Sciatic nerve (tissue), 2 donors: ENCODE measurements at places on chromosomes 12 and 14. TPM values are rescaled to one million over a fixed set of nuclear protein-coding genes. Genes with fewer than 3 reads are reported as not detected.

C14orf180 gene
- 4.7 TPM for total RNA-seq

PRKD1 gene
- total RNA-seq: 34.0 TPM

AKAP5 gene
- total RNA-seq: 0.36 TPM

IFI27 gene
- total RNA-seq: 219 TPM

KRT75 gene
- total RNA-seq: not detected

BCAT1 gene
- 15.2 TPM for total RNA-seq

DTX3 gene
- total RNA-seq: 42.9 TPM

RASSF9 gene
- total RNA-seq: 8.5 TPM

ASB2 gene
- 1.4 TPM for total RNA-seq

GYS2 gene
- 0.27 TPM for total RNA-seq

OASL gene
- total RNA-seq: 1.3 TPM

NEUROD4 gene
- total RNA-seq: not detected

KRT6C gene
- total RNA-seq: not detected

PTPRQ gene
- total RNA-seq: 4.8 TPM

CISTR gene
- total RNA-seq: not detected

KLRC2 gene
- total RNA-seq: 0.67 TPM

MGP gene
- total RNA-seq: 1,381 TPM

FGD6 gene
- total RNA-seq: 22.2 TPM

SLC17A8 gene
- total RNA-seq: not detected

CFAP54 gene
- 1.2 TPM for total RNA-seq

RDH12 gene
- not detected for total RNA-seq

ACVR1B gene
- 23.9 TPM for total RNA-seq

PPP4R4 gene
- 1.0 TPM for total RNA-seq

CLEC14A gene
- 47.3 TPM for total RNA-seq

TPH2 gene
- not detected for total RNA-seq

AMDHD1 gene
- 0.76 TPM for total RNA-seq

TNFRSF1A gene
- 215 TPM for total RNA-seq

PIK3C2G gene
- not detected for total RNA-seq

KRT5 gene
- total RNA-seq: 2.6 TPM

ANKRD33 gene
- 0.76 TPM for total RNA-seq

HOXC12 gene
- total RNA-seq: 0.22 TPM

ARHGEF40 gene
- total RNA-seq: 91.1 TPM

PRKAB1 gene
- 31.7 TPM for total RNA-seq

MEG3 gene
- 154 TPM for total RNA-seq

ALX1 gene
- total RNA-seq: 0.22 TPM

FLRT2 gene
- total RNA-seq: 205 TPM

HSPB8 gene
- total RNA-seq: 12.5 TPM

DGKA gene
- total RNA-seq: 31.8 TPM

AHNAK2 gene
- 77.7 TPM for total RNA-seq

FSCB gene
- 0.36 TPM for total RNA-seq

MUCL1 gene
- not detected for total RNA-seq

MIPOL1 gene
- 25.8 TPM for total RNA-seq

P3H3 gene
- 27.4 TPM for total RNA-seq

LRFN5 gene
- 10.9 TPM for total RNA-seq

NANOG gene
- total RNA-seq: 0.31 TPM

MORN3 gene
- total RNA-seq: 0.49 TPM
